Thoracic aorta (tissue), 2 donors: ENCODE measurements at places on chromosomes 11 and 22. TPM values are rescaled to one million over a fixed set of nuclear protein-coding genes. Genes with fewer than 3 reads are reported as not detected.

GRCh38 chr22:20763630-20764470, 10.1 kb upstream of the SERPIND1 start:
- DNase-seq: no peak

GRCh38 chr11:32786811-32787210, 7.7 kb downstream of the CCDC73 start:
- DNase-seq: no peak

- no peak for DNase-seq
Measured at GRCh38 chr11:64340671-64341335, 799 bp downstream of the CCDC88B start.

The PPME1 gene
- total RNA-seq: 31.2 TPM

The PLEKHB1 gene
- 7.9 TPM for total RNA-seq

The OTOG gene
- total RNA-seq: not detected

The DGAT2 gene
- total RNA-seq: 3.4 TPM

The KCNE3 gene
- total RNA-seq: 8.3 TPM
